Stimulated activated CD8-positive, alpha-beta memory T cell treated with anti-CD3 and anti-CD28 coated beads, Interleukin-4, amount 100 ng/mL, for 4 hours (primary cell): ENCODE measurements at places on chromosomes 4 and X.

DNA sequence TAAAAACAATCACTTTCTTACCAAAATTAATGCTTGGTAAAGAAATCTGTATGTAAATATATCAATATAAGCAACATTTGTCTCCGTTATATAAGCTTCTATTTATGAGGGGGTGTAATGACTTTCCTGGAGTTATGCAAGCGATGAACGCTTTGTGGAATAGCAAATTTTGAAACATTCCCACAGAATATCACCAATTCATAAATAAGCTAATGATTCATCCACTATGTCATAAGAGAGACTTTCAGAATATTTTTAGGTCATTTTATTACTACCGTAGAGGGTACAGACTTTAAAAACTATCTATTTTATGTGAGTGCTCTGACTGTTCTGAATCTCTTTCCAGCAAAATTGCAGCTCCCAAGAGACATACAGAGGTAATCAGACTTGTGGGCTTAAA lies 179.5 kb upstream of the FTHL17 start:
- DNase-seq, result no peak

GRCh38 chr4:2256156-2256731 lies 5.7 kb downstream of the MXD4 start:
- no peak for DNase-seq

GRCh38 chr4:2731907-2732317 lies 24.2 kb downstream of the TNIP2 start:
- DNase-seq, result no peak

DNA sequence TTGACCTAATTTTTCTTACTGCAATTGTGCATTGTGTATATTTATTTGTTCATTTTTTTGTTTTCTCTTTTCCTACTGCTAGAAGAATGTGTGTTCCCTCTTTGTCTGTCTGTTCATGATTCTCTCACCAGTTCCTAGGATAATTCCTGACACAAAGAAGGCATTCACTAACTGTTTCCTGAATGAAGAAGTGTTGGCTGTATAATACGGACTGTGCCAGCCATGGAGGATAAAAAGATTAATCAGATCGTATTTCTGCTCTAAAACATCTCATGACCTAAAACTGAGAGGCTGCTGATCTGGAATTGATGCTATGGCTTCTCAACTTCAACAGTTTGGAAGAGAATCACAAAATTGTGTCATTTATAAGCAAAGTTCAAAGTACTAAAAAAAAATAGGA lies 563.1 kb upstream of the FRG1 start:
- DNase-seq, result no peak

GRCh38 chr4:176321589-176321988 lies 1.8 kb downstream of the SPCS3 start:
- DNase-seq, result no peak
